ENCODE measurements at places on chromosomes 4 and X.

GRCh38 chr4:61827907-61828391, 627.8 kb downstream of the ADGRL3 start:
- no peak for DNase-seq

- no peak for DNase-seq
These were observed 295.0 kb upstream of the ADGRL3 start for GRCh38 chr4:60905162-60905561.

DNA sequence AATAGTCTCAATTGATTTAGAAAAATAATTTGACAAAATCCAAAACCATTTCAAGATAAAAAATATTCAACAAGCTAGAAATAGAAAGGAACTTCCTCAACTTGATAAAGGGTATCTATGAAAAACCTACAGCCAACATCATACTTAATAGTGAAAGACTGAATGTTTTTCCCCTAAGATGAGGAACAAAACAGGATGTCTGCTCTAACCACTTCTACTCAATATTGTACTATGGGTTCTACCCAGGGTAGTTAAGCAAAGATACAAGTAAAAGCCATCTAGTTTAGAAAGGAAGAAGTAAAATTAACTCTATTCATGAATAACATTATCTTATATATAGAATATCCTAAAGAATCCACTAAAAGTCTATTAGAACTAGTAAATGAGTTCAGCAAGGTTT, 21.5 kb upstream of the SYTL5 start:
- DNase-seq, result no peak

DNA sequence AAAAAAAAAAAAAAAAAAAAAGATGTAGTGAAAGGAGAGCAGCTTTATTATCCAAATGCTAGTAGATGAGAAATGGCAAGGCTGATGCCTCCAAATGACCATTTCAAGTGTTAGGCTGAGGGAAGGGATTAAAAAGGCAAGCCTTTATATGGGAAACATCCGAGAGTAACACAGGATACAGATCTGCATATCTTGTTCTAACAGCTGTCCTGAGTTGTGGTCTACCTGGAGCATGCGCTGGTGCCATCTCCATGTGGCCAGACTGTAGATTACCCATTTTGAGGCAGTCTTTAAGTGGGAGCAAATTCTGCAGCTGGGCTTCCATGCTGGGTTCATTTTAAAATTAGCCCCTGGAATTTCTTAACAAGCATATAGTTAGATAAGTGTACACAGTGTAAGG, 26.0 kb upstream of the ELF2 start:
- no peak for DNase-seq

GRCh38 chrX:141902366-141902765, 1.3 kb upstream of the MAGEC1 start:
- DNase-seq, result no peak

GRCh38 chr4:140876615-140877364, 120.6 kb upstream of the TBC1D9 start:
- no peak for DNase-seq

- DNase-seq, result no peak
These were observed 171.8 kb upstream of the FGF16 start for GRCh38 chrX:77275392-77275791.

DNA sequence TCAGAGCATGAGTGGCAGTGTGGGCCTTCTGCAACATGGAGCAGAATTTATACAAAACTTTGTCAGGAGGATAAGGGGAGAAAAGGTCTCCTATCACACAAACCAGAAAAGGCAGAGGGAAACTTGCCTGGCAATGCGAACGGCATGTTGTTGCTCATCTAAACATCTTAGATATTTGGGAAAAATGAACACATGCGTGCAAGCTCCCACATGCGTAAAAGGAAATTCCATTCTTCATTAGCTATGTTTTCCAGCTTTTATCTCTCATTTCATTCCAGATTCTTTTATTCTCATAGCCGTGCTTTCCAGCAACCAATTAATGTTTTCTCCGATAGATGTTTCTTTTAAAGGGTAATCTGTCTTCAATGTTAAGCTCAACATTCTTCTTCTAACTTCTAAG, 31.3 kb upstream of the GBA3 start:
- no peak for DNase-seq

GRCh38 chr4:5666741-5667140, 41.6 kb downstream of the EVC2 start:
- DNase-seq, result no peak

GRCh38 chr4:22515145-22515887, 550 bp downstream of the ADGRA3 start:
- no peak for DNase-seq

GRCh38 chrX:129116676-129117470, 406.4 kb downstream of the SMARCA1 start:
- DNase-seq, result no peak

DNA sequence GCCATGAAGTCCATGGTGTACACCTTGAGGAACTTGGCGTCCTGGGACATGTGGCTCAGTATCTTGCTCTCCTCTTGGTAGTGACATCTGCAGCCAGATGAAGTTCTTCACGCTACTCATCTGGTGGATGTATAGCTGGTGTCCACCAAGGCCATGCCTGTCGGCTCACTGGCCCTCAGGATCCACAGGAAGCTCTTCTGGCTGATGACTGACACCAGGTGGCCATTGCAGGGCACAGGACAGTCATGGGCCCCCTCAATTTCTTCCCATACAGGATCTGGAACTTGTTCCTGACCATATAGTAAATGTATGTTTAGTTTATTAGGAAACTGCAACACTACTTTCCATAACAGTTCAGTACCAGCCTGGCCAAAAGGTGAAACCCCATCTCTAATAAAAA, 10.3 kb upstream of the CLCN5 start:
- DNase-seq, result no peak

DNA sequence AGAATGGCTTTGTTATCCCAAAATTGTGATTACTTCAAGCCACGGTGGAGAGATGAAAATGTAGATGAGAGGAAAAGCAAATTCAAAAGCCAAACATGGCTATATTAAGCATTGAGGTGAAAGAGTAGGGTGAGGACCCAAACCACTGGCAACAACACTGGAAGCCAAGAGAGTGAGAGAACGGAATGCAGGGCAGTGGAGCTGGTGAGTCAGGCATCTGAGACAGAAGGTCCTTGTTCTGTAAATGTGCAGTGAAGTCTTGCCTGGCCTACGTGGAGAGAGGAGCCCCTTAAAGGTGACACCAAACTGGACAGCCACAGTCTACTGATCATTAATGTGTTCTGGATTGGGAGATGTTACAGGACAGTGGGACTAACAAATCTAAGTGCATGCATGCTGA, 22.8 kb upstream of the SEC24B start:
- no peak for DNase-seq

- no peak for DNase-seq
These were observed 64.0 kb downstream of the CCNG2 start for GRCh38 chr4:77220828-77221613.

- peak; percentile 18 for DNase-seq
These were observed 56.4 kb downstream of the RWDD4 start for GRCh38 chr4:183602557-183603027.

DNA sequence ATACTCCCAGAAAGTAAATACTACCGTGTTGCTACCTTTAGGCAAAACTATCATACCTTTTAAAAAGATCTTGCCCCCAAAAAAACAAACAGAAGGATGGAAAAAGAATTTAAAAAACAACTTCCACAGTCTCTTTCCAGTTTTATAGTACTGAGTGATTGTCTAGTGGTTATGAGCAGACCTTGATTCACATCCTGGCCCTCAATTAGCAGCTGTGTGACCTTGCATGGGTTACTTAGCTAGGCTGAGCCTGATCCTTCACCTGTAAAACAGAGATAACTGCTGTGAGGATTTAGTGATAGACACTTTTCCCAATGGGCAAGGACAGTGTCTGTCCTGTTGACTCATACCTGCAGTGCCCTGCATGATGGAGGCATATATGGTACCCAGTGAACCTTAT, 49.0 kb downstream of the SMAD1 start:
- no peak for DNase-seq

DNA sequence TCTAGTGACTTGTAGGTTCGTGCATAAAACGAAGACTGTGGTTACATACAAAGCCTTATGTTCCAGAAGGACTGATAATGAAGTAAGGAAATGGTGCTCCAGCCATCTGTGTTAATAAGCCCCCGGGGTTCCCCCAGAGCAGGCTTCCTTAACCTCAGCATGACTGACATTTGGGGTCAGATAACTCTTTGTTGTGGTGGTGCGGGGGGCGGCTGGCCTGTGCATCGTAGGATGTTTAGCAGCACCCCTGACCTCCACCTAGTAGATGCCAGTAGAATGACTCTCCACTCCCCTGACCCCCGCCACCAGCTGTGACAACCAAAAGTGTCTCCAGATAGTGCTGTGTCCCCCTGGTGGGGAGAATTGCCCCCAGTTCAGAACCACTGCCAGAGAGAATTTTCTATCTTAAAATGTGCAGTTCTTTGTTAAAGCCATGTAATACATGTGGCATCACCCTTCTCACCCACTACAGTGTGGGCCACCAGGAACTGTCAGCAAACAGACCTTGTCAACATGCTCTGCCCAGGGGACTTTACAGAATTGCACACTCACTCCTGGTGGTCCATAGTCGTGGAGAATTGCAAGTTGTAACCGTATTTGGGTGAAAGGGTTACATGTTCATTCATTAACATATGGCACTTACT, 7.5 kb downstream of the SH3KBP1 start:
- DNase-seq, result no peak

DNA sequence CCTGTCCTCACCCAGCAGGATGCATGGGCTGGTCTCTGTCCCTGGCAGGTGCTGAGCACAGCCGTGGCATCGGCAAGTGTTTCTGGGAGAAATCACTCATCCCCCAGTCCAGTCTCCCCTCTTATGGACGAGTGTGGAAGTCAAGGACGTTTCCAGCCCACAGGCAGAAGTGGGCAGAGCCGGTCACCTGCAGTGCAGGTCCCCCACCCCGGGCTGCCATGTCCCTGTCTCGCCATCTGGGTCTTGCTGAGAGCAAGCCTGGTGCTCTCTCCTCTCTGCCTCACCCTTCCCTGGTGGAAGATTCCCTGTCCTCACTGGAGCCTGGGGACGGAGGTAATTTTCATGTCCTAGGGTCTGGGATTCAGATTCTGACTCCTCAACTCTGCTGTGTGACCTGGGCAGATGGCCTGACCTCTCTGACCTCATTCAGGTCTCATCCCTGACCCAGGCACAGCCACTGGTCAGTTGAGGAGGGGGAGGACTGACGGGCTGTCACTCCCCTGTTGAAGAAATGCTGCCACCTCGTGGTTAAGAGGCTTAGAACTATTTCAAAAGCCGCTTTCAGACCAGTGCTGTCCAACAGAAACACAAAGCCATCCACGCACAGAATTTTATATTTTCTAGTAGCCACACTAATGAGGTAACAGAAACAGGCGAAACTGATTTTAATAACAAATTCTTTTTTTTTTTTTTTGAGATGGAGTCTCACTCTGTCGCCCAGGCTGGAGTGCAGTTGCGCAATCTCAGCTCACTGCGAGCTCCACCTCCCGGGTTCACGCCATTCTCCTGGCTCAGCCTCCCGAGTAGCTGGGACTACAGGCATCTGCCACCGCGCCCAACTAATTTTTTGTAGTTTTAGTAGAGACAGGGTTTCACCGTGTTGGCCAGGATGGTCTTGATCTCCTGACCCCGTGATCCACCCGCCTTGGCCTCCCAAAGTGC, 1.8 kb downstream of the CPZ start:
- peak; percentile 15 for DNase-seq

DNA sequence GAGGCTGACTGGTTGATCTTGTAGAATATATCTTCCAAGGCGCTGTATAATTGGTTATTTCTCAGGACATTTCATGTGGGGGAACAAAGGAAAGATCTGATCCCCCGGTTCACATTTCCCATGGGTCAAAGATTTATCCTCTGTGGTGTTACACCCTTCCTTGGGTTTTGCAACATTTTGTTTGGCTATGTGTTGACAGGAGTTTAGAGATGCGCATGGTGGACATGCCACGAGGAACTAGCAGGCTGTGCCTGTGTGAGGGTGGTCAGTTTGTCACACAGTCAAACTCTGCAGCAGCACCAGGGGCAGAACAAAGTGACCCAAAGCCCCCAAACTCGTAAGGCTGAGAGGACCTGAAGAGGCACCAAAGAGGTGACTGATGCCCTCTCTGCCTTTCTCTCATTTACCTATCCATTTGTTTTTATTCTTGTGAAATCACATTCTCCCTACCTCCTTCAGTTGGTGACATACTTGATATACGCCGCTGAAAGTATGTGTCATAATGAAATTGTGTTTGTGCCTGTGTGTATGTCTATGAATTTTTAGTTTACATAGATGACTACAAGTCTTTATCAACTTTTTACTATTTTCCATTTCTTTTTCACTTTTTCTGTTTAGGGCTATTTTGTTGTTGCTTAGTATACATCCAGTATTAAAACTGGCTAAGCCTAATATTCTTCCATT, 164.7 kb downstream of the SPCS3 start:
- DNase-seq, result no peak

DNA sequence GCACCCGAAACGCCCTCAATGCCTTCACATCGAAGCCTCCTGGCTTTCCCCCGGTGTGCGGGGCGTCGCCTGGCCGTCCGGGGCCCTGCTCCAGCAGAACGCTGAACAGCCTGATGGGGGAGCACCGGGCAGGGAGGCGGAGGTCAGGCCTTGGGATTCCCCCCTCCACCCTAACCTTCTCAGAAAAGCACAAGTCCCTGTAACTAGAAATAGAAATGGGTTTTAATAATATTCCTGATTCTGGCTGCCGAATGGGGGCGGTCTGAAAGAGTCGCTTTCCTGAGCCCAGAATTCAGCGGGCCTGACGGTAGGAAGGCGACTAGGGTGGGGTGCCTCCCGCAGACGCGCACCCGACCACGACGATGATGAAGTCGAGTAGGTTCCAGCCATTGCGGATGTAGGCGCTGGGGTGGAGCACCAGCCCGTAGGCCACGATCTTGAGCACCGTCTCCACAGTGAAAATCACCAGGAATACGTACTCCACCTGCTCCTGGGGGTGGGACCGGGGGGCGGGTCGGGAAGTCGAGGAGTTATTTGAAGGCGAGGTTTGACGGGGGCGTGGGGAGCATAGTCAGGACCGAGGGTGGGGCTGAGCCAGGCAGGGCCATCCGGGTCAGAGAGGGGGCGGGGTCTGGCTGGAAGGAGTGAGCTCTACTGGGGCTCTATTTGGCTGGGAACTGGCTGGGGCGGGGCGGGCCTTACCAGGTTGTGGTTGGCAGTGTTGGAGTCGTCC, 2.5 kb downstream of the CACNA1F start:
- peak; percentile 13 for DNase-seq

DNA sequence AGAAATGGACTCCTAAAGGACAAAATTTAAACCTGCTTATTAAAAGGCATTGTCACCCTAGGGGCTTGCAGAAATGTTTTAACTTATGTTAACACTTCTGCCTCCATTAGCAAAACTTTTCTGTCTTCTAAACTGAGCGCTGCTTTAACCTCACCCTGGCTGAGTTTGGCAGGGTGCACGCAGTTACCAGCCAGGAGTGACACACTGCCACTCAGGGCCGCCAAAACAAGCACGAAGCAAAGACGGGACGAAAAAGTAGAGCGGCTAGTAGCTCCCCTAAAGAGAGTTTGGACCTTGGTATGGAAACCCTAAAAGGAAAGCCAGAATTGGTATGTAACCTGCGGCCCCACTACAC, 23.8 kb upstream of the UVSSA start:
- no peak for DNase-seq

GRCh38 chr4:54961357-54961975, 163.9 kb downstream of the KDR start:
- DNase-seq, result peak; percentile 62

Data from hematopoietic multipotent progenitor cell (in vitro differentiated cells).